Glutamatergic neuron (in vitro differentiated cells): ENCODE measurements at places on chromosomes 6 and 20. TPM values are rescaled to one million over a fixed set of nuclear protein-coding genes. Genes with fewer than 3 reads are reported as not detected.

The ZC3H12D gene
- 48.7 TPM for total RNA-seq

The OR2H1 gene
- total RNA-seq: not detected

The TAGAP gene
- total RNA-seq: not detected

The GPX5 gene
- total RNA-seq: not detected

The VEGFA gene
- total RNA-seq: 21.6 TPM

The CAGE1 gene
- not detected for total RNA-seq

The CDH26 gene
- total RNA-seq: 0.76 TPM

The ANKRD60 gene
- not detected for total RNA-seq
